ENCODE measurements at places on chromosomes 12 and 14. TPM values are rescaled to one million over a fixed set of nuclear protein-coding genes. Genes with fewer than 3 reads are reported as not detected.

DNA sequence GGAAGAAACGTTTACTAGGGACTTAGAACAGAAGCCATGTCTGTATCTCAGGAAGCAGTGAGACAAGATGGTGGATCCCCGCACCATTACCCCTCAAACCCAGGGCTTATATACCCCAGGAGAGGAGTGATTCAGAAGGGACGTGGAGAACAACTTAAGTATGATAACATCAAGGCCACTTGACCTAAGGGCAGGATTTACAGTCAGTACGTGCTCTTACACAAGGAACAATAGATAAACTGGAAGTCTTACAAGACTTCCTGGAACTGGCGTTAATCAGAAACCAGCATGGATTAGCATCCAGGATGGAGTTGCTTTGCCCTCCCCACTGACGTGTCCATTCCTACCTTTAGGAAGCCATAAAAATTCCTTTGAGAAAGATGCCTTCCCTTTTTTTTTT, 8.6 kb upstream of the ETFBKMT start:
- no peak for DNase-seq

The ULK1 gene
- 81.5 TPM for total RNA-seq

DNA sequence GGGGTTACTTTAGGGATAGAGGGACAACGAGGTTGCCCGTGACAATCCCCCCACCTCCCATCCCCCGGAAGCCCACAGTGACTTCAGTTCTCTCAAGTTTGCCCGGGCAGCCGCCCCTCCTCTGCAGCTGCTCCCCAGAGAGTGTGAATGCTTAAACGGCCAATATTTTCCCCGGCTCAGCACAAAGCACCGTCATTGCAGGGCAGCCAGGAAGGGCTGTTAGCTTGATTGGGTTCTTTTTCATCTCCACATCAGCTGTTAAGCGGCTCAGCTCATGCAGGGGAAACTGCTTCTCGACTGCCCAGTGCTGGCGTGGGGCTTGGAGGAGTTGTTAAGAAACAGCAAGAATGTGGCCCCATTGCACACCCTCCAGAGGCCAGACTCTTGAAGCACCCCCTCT, 120.5 kb upstream of the NCOR2 start:
- DNase-seq: no peak

GRCh38 chr14:57199921-57200320, 68.8 kb downstream of the EXOC5 start:
- no peak for DNase-seq

The LRRIQ1 gene
- not detected for total RNA-seq

The OR4E2 gene
- total RNA-seq: not detected

DNA sequence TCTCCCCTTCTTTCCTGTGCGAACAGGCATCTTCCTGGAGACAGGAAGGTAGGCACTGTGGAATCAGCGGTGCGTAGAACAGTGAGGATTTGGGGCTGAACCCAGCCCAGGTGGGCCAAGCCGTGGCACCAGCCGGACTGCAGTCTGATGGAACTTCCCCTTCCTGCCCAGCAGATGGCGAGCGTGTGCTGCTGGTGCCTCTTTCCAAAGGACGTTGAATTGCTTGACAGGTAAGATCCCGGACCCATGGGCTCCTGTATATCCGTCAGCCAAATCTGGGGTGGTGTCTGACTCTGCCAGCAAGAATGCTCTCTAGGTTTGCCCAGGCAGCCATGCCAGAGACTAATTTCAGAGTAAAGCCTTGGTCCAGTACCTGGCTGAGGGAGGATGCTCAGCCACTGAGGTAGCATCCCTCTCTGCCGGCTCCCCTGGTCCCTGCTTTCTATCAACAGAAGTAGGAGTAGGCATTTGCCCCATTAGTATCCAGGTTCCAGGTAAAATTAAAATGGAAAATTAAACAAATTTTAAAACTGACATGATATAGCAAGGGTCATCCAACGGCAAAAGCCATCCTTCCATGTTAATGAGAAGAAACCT, 21.1 kb upstream of the KCNA5 start:
- DNase-seq: peak; percentile 10

DNA sequence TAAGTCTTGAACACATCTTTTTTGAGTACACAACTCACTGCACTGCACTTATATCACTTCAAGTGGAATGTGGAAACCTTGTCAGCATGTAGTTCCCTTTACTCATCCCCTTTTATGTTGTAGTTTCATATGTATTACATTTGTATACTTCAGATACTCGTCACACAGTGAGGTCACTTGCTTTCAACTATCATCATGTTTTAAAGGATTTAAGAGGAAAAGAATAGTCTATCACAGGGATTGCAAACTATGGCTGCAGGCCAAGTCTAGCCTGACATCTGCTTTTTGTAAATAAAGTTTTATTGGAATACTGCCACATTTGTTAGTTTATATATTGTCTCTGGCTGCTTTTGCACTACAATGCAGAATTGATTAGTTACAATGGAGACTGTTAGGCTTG, 24.3 kb downstream of the CNOT2 start:
- DNase-seq: no peak

DNA sequence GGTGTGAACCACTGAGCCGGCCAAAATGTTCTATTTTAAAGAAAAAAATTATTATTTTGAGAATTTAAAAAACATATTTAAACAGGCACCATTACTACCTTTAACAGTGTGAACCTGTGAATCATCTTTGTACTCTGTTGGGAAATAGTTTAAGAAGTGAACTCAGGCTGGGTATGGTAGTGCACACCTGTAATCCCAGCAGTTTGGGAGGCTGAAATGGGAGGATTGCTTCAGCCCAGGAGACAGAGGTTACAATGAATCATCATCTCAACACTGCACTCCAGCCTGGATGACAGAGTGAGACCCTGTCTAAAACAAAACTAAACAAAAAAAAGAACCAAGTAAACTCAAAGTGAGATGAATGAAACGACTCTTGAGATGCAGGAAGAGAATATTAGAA, 3.1 kb upstream of the WDR89 start:
- no peak for DNase-seq

The RHOJ gene
- not detected for total RNA-seq

DNA sequence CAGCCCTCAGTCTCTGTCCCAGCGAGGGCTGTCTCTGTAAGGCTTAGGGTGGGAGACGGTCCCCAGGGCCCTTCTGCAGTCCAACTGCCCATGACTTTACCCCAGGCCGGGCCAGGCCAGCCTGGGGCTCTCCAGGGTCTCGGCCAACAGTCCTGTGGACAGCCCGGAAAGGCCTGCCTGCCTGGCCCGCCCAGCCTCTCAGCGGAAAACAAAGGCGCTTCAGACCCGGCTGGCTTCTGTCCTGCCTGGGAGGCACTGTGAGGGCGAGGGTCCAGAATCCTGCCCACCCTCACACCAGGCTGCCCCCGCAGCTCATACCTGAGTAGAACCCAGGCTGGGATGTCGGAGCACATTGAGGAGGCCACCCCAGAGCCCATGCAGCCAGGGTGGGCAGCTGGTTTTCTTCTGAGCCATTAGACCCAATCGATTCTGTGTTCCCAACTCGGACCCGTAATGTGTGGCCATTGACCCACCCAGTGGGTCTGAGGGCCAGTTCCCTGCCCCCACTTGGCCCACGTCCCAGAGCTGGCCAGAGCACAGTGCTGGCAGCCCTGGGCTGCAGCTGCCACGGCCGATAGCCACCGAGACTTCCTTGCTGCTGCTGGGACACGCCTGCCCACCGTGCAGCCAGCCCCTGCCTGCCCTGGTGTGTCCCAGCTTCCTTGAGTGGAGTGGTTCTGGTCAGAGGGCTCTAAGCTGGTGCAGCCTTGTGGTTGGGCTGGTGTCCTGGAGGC, 1.6 kb downstream of the CRIP2 start:
- no peak for DNase-seq

DNA sequence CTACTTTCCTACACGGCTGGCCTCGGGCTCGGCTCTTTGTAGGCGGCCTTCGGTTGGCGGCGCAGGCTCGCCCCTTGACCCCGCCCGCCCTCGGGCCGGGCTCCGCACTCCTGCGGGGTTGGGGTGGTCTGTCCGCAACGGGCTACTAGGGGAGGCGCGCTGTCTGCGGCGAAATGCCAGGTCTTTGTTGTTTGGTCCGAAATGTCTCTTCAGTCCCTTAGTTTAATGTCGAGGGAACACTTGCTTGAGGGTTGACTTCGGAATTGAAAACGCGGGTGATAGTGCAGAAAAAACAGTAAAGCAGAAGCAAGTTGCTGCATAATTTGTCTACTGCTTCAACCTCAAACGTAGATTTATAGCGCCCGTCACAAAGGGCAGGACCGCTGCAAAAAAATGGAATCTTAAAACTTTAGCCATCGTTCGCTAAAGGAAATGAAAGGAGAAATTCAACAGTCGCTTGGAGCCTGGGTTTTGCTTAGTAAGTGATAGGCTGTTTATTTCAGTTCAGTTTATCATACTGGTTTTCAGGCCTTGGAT, 390 bp downstream of the JKAMP start:
- no peak for DNase-seq

DNA sequence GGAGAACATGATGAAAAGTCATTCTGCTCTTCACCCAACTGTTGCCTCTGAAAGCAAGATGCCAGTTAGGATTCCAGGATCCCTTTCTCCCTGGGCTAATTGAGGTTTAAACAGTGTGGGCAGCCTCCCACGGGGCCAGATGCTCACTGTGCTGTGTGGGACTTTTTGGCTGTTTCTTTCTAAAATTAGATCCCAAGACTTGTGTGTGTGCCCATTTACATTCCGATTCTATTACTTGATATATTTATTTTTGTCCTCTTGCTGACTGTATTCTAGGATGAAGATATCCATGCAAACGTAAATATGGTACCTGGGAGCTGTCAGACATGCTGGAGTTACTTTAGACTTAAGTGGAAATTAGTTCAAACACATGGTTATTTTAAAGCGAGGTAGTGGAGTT, 6.2 kb downstream of the IFT43 start:
- no peak for DNase-seq

- DNase-seq: no peak
These were observed 21.0 kb upstream of the HMGA2 start for GRCh38 chr12:65803251-65803650.

All from naive thymus-derived CD4-positive, alpha-beta T cell (primary cell).